ENCODE measurements at places on chromosomes 7 and 10.

DNA sequence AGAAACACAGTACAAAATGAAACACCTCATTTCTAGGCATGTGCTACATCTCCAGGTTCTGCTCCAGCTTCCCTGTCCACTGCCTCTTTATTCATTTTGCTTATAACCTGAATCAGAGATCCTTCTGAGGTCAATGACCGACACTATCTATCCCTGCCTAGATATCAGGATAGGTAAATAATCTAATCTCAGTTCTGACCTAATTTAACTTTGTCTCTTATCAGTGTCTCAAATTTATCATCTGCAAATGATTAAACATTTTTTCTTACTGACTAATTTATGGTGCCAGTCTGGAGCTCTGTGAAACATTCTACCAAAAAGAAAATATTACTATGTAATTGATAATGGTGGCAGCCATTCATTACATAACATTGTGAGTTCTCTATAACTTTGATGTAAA lies 61.1 kb downstream of the SGCE start:
- DNase-seq: no peak

DNA sequence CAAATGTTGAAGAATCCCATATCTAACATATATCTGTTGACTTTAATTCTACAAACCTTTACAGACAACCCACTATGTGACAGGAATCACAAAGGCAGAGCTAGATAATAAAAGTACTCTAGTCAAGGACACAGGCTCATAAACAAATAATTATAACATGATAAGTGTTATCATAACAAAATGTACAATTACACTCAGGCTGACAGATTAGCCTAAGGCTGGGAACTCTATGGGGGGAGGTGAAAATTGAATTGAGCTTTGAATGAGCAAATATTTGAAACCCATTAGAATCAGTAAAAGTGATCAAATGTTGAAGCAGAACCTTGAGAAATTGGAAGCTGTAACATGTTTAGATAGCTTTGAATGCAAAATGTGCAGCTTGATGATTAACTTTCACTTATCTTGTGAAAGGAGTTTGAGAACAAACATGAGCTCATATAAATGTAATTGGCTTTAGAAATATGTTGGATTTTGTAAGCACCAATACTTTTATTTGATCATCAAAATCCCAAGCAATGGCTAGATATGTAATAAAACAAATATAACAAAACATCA lies 970.2 kb downstream of the SORCS3 start:
- no peak for DNase-seq

- no peak for DNase-seq
Measured at GRCh38 chr10:78947226-78947625, 121.5 kb upstream of the ZMIZ1 start.

GRCh38 chr10:70426823-70427222 lies 14.7 kb downstream of the NODAL start:
- DNase-seq: no peak

- no peak for DNase-seq
Measured at GRCh38 chr7:151491859-151492258, 27.8 kb downstream of the RHEB start.

- no peak for DNase-seq
Measured at GRCh38 chr7:25849500-25850184, 302.4 kb upstream of the NFE2L3 start.

GRCh38 chr7:106572394-106573124 lies 88.4 kb downstream of the CCDC71L start:
- no peak for DNase-seq

DNA sequence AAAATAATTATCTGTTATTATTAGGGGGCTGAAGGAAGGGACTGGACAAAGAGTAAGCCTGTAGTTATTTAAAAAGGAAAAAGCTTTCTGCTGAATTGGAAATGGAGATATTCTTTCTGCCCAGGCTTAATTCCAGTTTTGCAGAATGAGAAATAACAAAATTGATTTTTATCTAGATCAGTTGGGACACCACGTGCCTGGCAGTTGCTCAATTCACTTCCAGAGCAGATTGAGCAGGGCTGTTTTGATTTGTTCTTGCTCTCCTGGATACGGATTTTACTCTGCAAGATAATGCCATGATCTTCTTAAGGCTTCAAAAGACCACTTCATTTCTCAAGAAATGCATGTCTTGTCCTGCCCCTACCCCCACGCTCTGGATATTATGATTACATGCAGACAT lies 524.3 kb downstream of the TCERG1L start:
- no peak for DNase-seq
